ENCODE measurements at places on chromosomes 7 and 10.
A peak's percentile ranks its signal among the peaks of the same experiment; 100 is the strongest.

GRCh38 chr10:58574058-58574457 is 61.4 kb downstream of the BICC1 start:
- no peak for DNase-seq

GRCh38 chr10:93554760-93555432 is 11.6 kb upstream of the FFAR4 start:
- DNase-seq: peak; percentile 62

DNA sequence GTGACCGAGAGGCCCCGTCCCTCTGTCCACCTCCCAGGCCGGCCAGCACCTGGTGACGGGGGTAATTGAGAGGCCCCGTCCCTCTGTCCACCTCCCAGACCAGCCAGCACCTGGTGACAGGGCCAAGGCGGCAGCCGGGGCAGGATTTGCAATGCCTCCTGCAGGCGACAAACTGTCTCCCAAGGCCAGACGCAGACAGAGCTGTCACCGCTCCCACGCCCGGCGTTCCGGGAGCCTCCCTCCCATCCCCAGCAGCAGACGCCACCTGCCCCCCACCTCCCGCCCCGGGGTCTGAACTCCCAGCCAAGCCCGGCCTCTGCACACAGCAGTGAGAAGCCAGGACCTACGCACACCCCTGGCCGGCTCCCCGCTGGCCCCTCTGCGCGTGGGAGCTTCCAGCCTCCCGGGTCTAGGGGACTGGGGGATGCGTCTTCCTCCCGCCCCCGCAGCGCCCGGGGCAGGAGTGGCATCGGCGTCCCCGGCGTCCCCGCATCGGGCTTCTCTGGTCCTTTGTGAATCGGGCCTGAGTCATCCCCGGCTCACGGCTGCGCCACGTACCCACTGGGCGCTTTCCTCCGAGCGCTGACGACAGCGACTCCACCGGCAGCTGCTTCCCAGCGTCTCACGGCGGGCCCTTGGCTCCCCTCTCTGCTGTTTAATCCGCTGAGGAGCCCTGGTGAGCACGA is 95.1 kb upstream of the DIP2C start:
- peak; percentile 5 for DNase-seq

DNA sequence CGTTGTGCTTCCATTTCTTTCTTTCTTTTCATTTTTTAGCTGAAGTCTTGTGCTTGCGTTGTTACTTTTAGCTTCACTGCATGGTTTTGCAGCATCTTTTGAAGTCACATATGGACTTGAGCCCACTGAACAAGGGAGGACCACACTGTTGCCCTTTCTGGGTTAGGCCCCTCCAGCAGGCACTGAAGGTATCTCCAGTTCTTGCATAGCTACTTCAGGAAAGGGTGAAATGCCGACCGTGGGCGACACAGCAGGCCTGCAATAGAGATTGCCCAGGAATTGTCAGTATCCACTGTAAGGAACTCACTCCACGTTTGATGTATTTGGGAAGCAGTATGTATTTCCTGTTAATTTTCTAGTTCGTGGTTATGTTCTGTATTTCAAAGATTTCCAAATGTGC is 85.1 kb downstream of the WDR37 start:
- no peak for DNase-seq

- no peak for DNase-seq
Observed at GRCh38 chr7:155021699-155022145, 18.8 kb upstream of the PAXIP1 start.

GRCh38 chr7:6545398-6546126 is 5.7 kb downstream of the GRID2IP start:
- DNase-seq: no peak

DNA sequence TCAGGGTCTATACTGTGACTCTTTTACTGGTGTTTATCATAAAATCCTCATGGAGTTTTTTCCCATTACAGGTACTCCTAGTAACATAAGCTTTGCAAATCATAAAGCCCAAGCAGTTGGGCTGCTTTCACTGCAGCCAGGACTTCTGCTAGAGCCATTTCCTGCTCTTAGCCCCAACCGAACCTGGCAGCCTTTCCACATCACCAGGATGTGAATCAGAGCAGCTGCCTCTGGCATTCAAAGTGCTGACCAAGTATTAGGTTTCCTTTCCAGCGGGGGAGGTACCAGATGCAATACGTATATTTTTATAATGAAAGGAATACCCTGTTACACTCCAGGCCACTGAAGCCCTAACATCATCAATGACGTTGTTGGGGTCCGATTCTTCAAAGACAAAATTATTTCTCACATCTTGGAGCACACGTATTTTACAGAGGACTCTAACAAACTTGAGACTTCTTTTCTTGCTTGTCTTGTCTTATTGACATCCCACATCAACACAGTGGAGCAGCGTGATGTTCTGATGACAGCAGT is 3.6 kb upstream of the HTR5A start:
- no peak for DNase-seq

DNA sequence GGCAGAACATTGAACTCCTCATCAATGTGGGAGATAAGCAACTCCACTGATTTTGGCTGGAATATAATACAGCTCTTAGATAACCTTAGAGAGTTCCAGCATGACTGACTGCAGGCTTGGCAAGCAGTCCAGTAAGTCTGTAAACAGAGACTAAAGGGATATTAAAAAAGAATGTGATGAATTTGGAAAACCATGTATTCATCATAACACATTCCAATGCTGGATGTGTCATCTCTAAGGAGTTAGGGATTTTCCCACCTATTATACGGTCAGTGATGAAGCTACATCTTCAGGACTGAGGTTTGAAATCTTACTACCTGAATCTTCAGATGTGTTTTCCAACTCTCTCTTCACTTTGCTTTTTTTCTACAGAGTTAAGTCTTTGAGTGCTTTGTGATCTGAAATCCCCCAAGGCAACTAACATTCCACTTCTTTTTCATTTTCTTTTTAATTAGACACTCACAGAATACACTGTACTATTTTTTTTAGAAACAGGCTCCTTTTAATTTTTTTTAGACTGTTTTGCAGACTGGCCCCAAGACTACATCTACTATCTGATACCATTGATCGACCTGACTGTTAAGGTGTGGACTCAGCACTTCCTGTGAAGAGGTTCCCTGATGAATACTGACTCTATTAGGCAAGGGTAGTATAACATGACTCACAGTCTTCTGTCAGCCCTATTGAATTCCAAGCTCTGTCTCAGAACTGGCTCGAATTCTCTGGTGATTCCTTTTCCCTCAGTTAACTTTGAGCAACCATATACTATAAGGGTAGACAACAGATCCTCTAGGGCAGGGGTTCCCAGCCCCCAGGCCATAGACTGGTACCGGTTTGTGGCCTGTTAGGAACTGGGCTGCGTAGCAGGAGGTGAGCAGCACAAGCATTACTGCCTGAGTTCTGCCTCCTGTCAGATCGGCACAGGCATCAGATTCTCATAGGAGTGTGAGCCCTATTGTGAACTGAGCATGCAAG is 678.2 kb downstream of the GRM8 start:
- DNase-seq: peak; percentile 38

- DNase-seq: no peak
Observed at GRCh38 chr7:132760244-132760623, 184.0 kb upstream of the PLXNA4 start.

- no peak for DNase-seq
Observed at GRCh38 chr7:134962270-134962780, 24.0 kb upstream of the AGBL3 start.

GRCh38 chr10:127976286-127976685 is 69.4 kb downstream of the PTPRE start:
- no peak for DNase-seq

- DNase-seq: no peak
Observed at GRCh38 chr7:81280531-81280930, 361.7 kb upstream of the SEMA3C start.

GRCh38 chr7:118109607-118110006 is 74.4 kb upstream of the LSM8 start:
- peak; percentile 64 for DNase-seq

GRCh38 chr7:69359003-69359700 is 239.1 kb upstream of the AUTS2 start:
- no peak for DNase-seq

- no peak for DNase-seq
Observed at GRCh38 chr7:156379324-156380070, 261.1 kb upstream of the RNF32 start.

- DNase-seq: no peak
Observed at GRCh38 chr7:7014827-7015595, 167.3 kb upstream of the C1GALT1 start.

DNA sequence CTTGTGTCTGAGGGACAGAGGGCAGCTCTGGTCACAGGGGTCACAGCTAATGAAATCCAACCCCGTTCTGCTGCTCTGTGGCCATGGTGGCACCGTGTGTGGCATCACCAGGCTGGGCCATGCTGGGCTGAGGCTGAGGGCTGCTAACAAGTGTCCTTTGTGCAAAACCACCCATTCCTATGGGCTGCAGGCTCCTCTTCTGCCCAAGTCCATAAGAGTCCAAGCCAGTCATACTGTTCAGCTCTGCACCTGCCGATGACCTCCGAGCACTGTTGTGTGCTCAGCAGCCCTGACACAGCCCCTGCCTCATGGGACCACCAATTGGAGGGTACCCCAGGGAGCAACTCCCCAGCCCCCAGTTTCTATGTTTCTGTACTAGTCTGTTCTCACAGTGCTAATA is 133.1 kb downstream of the WDR11 start:
- no peak for DNase-seq

DNA sequence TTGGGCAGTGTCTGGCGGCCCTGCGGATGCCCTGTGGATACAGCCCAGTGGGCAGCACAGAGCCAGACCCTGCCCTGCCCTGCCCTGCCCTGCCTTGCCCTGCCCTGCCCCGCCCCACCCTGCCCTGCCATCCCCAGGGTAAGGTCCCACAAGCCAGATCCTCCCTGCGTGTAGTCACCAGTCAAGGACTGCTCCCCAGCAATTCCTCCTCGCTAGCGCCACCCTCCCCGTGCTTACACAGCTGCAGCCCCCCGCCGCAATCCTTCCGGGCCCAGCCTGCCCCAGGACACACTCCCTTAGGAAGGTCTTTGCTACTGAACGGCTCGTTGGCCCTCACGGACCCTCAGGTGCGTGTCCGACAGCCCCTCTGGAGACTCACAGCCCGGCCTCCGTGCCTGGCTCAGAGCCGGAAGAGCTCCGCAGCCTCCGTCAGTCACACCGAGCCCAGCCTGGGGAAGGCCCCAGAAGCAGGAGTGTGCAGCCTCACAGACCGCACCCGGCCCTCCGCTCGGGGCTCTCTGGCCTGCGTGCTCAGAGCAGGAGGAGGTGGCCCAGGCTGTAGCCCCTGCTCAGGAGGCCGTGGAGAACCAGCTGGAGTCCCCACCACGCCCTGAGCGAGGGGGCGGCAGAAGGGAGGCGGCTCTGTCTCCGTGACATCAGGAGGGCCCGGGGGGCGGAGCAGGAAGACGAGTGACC is 68.3 kb downstream of the PWWP2B start:
- no peak for DNase-seq

DNA sequence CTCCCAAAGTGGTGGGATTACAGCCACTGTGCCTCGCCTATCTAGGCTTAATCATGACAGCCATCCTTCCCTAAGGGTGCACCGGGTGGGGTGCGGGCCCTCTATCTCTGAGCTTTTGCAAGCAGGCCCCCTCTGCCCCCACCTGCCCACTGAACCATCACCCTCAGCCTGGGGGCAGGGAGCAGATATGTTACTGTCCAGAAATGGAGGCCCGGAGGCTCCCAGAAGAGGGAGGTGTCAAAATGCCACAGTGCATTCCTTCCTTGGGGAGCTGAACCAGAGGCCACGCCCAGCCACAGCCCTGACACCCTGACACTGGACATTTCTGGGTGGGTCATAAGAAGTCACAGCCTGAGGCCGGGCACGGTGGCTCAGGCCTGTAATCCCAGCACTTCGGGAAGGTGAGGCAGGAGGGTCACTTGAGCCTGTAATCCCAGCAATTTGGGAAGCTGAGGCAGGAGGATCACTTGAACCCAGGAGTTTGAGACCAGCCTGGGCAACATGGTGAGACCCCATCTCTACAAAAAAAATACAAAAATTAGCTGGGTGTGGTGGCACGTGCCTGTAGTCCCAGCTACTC is 129.8 kb upstream of the TNRC18 start:
- no peak for DNase-seq

- DNase-seq: no peak
Observed at GRCh38 chr7:23205577-23205908, 23.7 kb downstream of the NUP42 start.

DNA sequence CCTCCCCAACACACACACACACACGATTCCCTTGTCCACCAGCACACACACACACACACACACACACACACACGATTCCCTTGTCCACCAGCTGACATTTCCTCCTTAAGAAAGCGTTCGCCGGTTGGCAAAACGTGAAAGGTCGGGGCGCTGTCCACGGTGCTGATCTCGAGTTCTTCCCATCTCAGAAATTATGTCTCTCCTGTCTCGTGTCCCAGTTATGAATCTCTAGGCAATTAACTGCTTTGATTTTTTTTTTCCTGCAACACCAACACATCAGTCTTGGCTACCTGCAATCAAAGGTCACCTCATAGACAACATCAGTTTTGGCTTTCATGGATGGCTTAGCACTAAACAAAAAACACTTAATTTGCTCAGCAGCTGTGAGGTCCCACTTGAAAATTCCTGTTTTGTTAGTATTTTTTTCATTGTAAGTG is 1.9 kb downstream of the INA start:
- no peak for DNase-seq

- no peak for DNase-seq
Observed at GRCh38 chr7:100486111-100486636, 2.4 kb downstream of the NYAP1 start.

DNA sequence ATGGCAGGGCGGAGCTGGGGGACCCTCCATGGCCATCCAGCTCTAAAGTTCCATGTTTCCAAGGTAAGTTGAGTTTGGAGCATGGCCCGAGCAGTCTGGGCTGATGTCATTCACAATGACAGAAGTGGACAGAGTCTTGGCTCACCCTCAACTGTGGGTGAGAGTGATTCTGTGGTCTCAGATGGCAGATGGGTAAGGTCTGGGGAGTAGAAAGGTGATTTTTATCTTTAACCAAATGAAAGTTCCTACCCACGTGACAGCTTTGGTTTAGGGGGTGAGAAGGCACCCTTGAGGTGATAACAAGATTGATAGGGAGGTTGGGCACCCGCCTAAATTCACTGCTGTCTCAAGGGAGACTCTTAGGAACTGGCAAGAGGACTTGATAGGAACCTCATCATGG is 57.6 kb upstream of the PDZD8 start:
- DNase-seq: no peak

- no peak for DNase-seq
Observed at GRCh38 chr7:46725838-46726237, 804.8 kb upstream of the IGFBP3 start.

GRCh38 chr7:64951250-64951848 is 39.5 kb downstream of the ZNF117 start:
- peak; percentile 9 for DNase-seq

Measured in NCI-H510A treated with DMSO at 0.1 percent for 48 hours (cell line).